Femur (tissue), 1 donor: ENCODE measurements at places on chromosomes 7 and 10.
A peak's percentile ranks its signal among the peaks of the same experiment; 100 is the strongest.

DNA sequence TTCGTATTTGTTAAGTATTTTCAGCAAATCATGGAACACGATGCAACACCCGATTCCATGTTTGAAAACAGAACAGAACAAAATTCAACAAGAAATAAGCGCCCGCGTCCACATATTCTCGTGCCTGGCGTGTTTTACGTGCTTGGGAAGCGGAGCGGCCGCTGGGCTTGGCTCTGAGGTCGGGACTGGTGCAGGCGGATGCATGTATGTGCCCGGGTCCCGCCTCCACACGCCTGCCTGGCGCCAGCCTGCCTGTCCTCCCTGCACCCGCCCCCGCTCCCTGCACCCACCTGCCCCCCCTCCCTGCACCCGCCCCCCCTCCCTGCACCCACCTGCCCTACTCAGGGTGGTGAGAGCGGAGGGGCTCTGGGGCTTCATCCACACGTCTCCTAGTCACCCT, 454.5 kb downstream of the DNAJB6 start:
- DNase-seq, result no peak

DNA sequence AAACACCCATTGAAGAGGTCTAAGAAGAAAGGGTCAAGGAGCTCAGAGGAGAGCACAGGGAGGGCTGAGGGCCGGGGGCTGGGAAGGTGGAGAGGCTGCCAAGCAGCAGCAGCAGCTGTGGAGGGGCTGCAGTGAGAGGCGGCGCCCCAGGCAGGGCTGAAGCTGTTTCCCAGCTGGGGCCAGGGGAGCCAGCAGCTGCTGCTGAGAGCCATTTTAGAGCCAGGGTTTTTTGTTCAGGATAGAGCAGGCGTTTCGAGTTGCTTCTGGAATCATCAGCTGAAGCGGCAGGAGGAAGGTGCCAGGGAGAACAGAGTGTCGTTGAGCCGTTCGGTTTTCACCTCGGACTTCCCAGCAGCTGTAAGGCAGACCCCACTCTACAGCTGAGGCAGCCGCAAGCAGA, 62.7 kb downstream of the LANCL2 start:
- peak; percentile 81 for DNase-seq

- peak; percentile 34 for DNase-seq
Observed at GRCh38 chr10:19468413-19468812, 347.8 kb upstream of the PLXDC2 start.

- DNase-seq, result no peak
Observed at GRCh38 chr10:73467206-73467605, 28.6 kb downstream of the PPP3CB start.

GRCh38 chr10:30373596-30374327, 24.7 kb upstream of the MTPAP start:
- DNase-seq, result no peak

GRCh38 chr7:69184339-69184738, 413.9 kb upstream of the AUTS2 start:
- DNase-seq, result no peak
